Brain (organoid and tissue), 16 donors: ENCODE measurements at places on chromosomes 1 and 21. TPM values are rescaled to one million over a fixed set of nuclear protein-coding genes. Genes with fewer than 3 reads are reported as not detected.

- DNase-seq = no peak
Observed at GRCh38 chr1:222938986-222939385, 124.1 kb downstream of the DISP1 start.

GRCh38 chr1:65309304-65310077 lies at the start of gene DNAJC6:
TSS of gene DNAJC6 (plus strand) at chr1:65309543. CDS start at chr1:65309746, 203 bp downstream.
- DNase-seq = peak; percentile 79

The UBE2U gene
- polyA plus RNA-seq = not detected

DNA sequence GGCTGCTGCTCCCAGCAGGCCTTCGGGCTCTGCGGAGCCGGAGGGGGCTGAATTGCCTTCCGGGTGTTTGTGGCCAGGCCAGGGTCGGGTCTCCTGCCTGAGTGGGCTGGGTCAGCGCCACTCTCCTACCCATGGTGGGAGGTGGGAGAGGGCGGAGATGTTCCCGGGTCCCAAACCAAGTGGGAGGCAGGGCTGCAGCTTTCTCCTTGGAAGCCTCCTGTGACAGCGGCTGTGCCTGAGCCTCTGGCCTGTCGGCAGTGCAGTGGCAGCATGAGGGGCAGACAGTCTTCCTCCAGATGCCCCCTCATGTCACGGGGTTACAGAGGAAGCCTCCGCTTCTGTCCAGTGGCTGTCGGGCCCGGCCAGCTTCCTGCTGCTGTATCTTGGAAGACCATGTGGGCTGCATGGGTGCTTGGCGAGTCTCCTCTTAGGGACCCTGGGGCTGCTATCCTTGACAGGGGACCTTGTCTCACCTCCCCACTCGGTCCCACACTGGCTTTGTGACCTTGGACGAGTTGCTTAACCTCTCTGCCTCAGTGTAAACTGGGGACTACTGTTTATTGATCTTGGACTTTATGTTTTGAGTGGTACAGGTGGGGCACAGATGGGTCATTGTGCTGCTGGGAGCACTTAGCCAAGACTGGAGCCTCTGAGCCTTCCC lies 4.3 kb downstream of the SKI start:
- DNase-seq = no peak

DNA sequence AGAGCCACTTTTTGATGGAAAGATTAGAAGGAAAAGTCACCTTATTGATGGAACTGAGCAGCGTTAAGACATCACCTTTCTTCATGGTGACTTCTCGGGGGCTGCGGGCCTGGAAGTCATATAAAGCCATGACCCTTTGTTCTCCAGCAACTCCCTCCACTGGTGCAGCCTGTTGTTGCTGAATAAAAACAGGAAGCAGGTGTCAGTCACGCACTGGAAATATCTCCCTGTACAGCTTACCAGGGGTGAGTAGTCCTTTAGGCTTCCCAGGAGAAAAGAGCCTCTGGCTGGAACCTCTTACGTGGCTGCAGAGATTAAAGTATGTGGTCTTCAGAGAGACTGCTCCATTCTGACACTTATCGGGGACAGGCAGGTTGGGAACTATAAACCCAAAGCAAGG lies 31.9 kb downstream of the SPTA1 start:
- no peak for DNase-seq

GRCh38 chr1:210456731-210457255 lies 128.1 kb downstream of the HHAT start:
- no peak for DNase-seq

- DNase-seq = no peak
Observed at GRCh38 chr1:183515002-183515689, 42.8 kb downstream of the SMG7 start.

The TMEM200B gene
- polyA plus RNA-seq = 0.78 TPM

GRCh38 chr21:42423197-42423675 lies 19.5 kb downstream of the UBASH3A start:
- DNase-seq = no peak

The FCER1G gene
- 38.4 TPM for polyA plus RNA-seq

The MFSD2A gene
- 20.9 TPM for polyA plus RNA-seq

The TMEM59 gene
- polyA plus RNA-seq = 346 TPM

GRCh38 chr1:81666586-81666985 lies 134.1 kb upstream of the ADGRL2 start:
- DNase-seq = no peak

- DNase-seq = peak; percentile 25
Observed at GRCh38 chr1:71228742-71229365, 148.0 kb upstream of the ZRANB2 start.

- no peak for DNase-seq
Observed at GRCh38 chr21:32958288-32959002, 67.3 kb upstream of the OLIG2 start.

DNA sequence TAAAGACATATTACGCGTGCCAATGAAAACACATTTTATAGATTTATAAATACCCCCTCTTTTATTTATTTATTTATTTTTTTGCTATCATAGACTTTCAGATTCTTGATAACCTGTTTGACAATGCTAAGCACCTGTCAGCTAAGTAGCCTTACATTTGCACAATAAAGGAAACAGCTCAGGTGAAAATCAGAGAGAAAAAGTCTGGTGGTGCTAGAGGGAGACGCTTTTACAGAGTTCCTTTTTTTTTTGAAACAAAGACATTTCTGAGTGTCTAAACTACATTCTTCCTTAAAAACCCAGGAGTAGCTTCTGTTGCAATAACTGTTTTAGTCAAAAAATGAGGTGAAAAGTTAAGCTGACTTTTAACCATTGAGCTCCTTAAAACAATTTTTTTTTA lies 1611.6 kb downstream of the NCAM2 start:
- no peak for DNase-seq

DNA sequence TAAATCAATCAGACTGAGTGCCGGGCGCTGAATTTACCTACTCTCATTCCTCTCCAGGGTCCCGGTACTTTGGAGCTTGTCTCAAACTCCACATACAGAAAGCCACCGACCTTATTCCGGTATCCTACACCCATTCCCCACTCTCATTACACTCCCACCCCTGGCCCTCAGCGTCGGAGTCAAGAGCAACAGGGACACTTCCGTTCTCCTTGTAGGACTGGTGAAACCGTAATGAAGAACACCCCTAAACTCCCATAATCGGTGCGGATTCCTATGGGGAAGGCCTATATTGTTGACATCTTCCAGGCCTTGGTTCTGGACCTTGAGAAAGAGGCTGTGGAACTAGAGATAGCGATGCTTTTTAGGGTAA lies 798 bp downstream of the ZBED6 start:
- DNase-seq = no peak

- no peak for DNase-seq
Observed at GRCh38 chr1:178944729-178945128, 73.9 kb upstream of the ANGPTL1 start.

- DNase-seq = peak; percentile 81
Observed at GRCh38 chr1:231603598-231604275, 22.9 kb upstream of the DISC1 start.

DNA sequence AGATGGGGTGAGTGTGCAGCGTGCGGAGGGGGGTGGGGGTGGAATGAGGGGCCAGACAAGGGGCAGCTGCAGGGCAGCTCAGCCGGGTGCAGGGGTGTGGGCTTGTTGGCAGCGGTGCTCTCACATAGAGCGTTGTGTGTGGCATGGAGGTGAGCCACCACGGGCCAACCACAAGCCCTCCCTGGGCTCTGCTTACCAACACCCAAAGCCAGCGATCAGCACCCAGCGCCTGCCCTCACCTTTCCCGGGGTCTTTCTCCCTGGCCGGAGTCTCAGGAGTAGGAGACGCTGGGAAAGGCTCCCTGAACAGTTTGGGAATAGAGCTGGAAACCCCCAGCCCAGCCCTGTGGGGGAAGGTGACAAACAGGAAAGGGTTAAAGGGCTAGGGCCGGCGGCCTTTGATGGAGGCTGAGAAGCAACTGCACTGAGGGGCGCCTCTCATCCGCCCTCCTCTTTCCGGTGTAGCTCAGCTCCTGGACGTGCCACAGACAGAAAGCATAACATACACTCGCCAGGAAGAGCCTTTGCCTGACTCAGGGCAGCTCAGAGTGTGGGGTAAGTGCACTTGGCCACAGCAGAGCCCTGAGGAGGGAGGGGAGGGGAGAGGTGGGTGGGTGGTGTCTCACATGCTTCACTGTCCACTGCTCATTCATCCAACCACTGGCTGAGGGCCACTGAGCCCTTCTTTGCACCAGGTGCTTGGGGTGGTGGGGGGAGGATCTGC lies 577 bp downstream of the IKBKE start:
- DNase-seq = no peak

DNA sequence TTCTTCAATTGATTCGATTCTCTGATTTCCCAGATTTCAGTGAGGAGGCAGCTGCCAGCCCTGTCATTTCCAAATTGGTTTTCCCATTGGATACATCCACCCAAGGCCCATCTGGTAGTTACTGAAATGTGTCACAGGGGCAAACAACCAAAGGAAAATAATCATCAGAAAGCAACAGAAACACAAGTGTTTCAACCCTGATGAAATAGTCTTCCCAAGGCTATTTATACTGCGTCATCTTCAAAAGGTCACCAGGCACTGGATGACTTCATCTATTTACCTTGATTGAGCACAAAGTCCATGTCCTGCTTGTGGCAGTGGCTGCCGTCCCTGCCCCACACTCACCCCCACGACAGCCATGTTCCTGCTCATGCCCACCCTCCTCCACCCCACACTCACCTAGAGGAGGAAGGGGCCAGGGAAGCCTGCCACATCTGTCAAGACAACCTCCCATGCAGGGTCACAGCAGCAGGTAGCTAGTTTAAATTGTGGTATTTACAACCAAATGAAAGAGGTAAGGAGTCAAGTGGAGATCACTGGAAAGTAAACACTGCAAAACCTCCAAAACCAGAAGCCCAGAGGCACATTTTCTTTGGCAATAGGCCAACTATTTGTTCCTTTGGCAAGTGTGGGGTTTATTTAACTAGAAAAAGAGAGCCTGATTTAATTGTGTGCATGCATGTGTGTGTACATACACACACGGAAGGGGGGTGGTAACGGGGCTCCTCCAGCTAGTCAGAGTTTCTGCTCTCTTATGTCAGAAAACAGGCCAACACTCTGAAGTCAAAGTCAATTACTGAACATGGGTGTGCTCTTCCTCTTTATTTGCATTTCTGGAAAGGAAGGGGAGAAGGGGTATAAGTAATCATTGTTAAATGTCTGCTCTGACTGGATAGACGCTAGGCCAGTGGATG lies 49.5 kb upstream of the RAB4A start:
- peak; percentile 38 for DNase-seq

GRCh38 chr1:2449636-2450454 lies 26.2 kb upstream of the PLCH2 start:
- DNase-seq = no peak

The MARCKSL1 gene
- 1,713 TPM for polyA plus RNA-seq

DNA sequence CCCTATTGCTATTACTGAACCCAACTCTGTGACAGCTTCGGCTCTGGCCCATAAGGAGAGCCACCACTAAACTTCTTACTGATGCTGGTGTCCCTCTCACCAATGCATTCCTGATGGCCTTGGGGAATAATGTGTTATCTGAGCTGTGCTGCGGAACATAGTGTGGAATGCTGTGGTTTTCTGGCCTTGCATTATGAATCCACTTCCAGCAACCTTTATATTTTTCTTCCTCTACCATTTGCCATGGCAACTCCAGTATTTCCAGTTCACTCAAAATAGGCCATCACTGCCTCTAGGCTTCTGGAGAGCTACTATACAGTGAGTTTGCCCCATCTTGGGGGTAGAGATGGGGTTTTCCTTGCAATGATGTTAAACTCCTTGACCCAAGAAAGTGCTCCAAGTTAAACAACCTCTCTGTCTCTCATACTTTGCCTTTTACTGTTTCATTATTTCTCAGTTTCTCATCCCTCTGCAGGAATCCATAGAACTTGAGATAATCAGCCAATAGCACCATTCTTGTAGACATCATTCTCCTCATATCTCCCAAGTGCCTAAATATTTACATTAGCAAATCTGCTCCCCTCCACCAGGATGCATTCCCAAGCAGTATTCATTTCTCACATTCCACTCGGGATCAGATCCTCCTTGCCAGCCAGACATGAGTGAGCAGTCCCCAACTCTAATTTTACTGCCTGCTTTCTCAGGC lies 11.1 kb upstream of the RAVER2 start:
- no peak for DNase-seq
